ENCODE measurements at places on chromosomes 1 and 21.

GRCh38 chr21:42850463-42850862 lies 28.9 kb downstream of the WDR4 start:
- no peak for DNase-seq

- no peak for DNase-seq
These were observed 17.7 kb upstream of the ELAVL4 start for GRCh38 chr1:50091068-50091467.

DNA sequence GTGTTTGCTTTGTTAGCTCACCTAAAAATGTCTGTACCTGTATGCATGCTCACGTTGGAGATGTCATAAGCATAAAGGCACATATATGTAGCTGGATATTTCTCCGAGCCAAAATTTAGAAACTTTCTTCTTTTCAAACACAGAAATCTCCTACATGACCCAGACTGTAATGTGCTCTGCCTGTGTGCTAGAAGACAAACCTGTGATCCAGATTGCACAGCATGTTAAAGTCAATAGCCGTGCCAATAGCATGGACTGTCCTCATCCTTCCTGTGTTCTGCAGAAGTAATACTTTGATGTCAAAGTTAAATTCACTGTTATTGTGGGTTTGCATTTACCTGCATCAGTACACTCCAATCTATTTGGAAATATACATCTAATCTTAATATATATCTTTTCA lies 346.2 kb upstream of the ZRANB2 start:
- no peak for DNase-seq

DNA sequence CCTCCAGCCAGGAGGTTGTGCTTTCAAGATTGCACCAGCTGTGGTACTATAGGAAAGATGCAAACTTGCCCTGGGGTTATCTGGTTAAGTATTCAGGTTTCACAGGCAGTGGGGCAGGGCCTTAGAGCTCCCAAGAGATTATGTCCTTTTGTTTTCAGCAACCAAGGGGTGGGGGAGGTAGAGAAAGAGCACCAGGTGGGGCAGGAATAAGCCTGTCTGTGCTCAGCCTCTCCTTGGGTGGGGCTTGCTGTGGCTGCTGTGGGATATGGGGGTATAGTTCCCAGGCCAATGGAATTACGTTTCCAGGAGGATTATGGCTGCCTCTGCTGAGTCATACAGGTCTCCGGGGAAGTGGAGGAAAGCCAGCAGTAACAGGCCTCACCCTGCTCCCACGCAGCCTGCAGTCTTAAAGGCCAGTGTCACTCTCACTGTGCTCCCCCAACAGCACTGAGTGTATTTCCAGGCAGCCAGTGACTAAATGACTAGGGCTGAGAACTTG lies 508.6 kb downstream of the RWDD3 start:
- DNase-seq: no peak

- no peak for DNase-seq
These were observed 71.5 kb downstream of the MIS18A start for GRCh38 chr21:32207406-32207716.

DNA sequence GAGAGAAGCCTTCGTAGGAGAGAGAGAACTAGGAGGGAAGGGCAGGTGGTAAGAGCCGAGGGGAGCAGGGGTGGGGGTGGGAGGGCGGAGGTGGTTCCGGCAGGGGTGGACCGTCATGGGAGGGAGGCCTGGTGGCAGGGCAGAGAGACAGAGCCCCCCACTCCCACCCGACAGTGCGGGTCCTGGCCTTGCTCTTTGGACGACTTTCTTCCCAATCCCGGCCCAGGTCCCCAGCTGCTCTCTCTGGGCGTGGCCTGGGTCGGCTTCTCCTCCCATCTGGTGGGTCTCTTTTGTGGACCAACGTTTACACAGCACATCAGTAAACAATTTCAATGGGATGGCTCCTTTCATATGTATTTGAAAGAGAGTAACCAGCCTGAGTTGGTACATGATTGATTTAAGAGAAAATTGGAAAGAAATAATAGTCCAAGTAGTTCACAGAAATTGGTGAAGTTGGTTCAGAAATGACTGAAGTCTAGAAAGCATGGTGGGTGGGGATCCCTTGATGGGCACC lies 56.9 kb downstream of the LDLRAD2 start:
- DNase-seq: no peak

DNA sequence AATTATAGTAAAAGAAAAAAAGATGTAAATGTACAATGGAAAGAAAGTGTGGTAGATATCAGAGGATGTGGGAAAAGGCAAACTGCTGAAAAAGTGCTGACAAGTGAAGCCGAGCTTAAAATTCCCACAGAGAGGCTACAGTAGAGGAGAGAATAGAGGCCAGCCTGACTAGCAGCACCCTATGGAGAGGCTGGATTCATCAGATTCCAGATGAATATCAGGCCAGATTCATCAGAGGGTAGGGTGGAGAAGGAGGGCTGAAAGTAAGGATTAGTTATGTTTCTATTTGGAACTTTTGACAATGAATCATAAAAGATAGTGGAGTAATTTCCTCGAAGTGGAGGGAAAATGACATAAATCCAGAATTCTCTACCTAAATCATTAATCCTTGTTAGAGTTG lies 60.4 kb upstream of the NEK7 start:
- no peak for DNase-seq

DNA sequence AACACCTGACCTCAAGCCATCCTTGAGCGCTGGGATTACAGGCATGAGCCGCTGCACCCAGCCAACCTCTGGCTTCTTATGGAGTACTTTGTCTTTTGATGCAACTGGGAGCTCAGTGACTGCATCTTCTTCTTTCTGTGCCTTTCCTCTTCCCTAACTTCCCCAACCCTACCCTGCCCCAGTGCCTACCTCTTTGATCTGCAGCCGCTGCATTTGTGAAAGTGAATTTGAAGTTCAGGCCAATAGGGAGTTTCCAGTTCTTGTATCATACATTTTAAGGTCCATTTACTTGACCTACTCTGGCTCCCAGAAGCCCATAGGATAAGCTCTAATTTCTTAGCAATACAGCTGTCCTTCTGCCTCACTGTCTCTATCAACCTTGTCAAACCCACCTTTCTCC lies 52.2 kb downstream of the KCNC4 start:
- DNase-seq: no peak

GRCh38 chr1:172746091-172746949 lies 87.4 kb downstream of the FASLG start:
- no peak for DNase-seq

DNA sequence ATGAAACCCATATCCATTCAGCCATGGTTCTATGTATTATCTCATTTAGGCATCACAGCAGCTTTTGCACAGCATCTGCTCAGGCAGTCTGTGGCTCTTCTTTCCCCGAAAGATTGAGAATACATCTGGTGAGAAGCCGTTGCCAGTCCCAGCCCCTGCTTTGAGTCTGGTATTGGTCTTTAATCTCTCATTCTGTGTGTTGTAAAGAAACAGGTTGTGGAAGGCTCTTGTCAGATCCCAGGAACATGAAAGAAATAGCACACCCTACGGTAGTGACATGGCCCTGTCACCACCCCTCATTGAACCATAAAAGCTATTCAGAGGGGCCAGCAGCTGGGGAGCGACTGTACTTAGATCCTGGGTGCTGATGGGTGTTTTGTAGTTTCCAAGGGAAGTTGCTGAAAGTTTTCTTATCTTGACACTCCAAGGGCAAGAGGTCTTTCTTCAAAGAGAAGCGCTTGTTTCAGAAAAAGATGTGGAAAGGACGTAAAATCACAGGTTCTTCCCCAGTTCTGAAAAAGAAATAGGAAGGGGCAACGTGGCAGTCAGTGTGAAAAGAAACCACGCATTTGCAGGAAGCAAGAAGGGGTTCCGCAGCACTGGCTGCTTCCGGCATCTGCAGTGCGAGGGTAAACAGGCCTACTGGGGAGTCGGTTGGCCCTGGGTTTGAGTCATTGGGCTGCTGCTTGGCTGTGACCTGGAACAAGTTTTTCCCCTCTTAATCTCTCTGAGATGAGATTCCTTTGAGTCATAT lies 145.0 kb downstream of the DHRS3 start:
- DNase-seq: no peak

DNA sequence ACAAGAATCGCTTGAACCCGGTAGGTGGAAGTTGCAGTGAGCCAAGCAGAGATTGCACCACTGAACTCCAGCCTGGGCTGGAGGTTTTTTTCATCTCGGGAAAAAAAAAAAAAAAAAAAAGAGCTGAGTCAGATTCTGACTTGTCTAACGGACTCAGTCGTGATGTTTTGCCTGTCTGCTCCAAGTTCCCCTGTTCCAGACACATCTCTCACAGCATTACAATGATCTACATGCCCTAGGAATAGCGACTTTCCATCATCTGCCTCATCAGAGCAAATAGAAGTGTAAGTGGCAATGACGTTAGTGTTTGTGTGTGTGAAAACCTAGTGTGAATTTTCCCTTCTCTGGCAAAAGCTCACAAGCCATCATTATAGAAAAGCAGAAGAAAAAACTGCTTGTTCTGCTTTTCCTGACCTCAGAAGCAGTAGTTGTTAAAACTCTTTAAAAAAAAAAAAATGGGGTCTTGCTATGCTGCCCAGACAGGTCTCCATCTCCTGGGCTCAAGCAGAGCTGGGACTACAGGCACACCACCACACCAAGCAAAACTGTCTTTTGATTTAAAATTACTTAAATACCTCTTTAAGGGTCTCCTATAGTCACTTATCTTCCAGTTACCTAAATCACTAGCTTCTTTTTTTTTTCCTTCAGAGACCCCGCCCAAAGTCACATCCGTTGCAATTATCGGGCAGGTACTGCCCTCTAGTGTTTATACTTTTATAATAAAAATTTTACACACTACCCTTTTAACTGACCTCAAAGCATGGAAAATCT lies 37.3 kb downstream of the PLEKHO1 start:
- no peak for DNase-seq

DNA sequence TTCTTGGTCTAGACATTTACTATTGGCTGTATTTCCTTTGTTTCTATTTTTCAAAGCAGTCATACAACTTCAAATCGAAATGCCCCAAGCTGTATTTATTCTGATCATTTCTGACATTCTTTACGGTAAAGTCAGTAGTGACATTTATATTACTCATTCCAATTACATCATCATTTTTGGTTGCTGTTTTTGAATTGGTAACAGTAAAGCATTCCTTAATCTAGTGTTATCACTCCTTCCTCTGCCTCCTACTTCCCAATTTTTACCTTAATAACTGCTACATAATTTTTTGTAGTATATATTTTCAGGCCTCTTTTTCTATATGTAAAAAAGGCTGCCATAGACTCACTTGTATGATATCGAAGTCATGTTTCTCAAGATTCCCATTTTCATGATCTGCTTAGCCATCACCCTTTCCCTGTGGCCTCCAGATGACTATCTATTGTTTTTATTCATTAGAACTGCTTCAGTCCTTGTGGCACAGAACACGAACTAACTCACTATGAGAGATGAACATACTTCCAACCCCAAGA lies 167.2 kb downstream of the RUNX1 start:
- DNase-seq: no peak

DNA sequence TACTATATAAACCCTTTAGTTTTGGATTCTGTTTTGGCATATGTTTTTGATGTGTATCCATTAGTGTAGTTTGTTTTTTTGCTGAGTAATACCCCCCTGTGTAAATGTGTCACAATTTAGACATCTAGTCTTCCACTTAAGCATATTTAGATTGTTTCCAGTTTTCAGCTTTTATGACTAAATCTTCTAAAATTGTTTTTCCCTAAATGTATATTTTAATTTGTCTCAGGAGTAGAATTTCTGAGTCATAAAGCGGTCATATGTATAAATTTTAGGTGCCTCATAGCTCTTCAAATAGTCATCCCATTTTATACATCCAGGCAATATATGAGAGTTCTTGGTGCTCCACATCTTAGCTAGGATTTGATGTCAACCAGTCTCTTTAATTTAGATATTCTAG lies 1348.0 kb downstream of the MRPL39 start:
- DNase-seq: no peak

- no peak for DNase-seq
These were observed 428.4 kb upstream of the B3GALT2 start for GRCh38 chr1:193614817-193615216.

DNA sequence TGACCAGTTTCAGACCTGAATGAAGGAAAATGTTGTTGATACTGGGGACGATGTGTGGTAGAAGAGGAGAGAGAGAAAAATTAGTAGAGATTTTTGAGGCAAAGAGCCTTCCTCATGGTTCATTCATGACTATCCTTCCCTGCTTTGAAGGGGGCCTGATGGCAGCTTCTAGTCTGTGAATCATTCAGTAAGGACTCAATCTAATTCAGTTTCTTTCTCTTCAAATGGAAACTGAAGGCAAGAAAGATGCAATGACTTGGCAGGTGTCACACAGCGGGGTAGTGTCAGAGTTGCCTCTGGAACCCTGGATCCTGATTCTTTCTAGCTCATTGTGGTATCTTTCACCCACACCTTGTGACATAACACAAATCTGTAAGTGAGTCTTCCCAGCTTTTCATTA lies 14.9 kb upstream of the CD5L start:
- DNase-seq: no peak

DNA sequence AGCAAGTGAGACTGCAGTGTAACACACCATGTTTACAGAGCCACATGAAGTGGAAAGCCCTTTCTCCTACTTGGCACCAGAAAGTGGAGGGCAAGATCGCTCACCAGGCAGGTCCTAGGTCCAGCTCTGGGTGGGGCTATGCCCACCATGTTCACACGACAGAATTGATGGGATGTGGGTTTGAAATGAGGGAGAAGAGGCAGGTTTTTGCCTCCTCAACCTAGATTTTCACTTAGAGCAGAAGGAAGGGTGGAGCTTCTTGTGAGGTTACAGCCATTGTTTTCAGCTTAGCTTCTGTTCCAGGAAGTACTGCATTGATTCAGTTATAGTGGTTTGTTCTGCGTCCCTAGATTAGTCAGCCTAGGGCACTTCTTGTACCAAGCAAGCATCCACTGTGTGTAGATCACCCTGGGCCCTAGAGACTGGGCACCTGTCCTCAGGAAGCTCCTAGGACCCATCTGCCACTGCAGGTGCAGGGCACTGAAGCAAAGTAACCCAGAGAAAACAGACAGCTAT lies 2.3 kb downstream of the CD53 start:
- no peak for DNase-seq

- no peak for DNase-seq
These were observed 124.8 kb upstream of the EDN2 start for GRCh38 chr1:41609166-41609883.

GRCh38 chr21:36828891-36829515 lies 130.1 kb downstream of the SIM2 start:
- no peak for DNase-seq

DNA sequence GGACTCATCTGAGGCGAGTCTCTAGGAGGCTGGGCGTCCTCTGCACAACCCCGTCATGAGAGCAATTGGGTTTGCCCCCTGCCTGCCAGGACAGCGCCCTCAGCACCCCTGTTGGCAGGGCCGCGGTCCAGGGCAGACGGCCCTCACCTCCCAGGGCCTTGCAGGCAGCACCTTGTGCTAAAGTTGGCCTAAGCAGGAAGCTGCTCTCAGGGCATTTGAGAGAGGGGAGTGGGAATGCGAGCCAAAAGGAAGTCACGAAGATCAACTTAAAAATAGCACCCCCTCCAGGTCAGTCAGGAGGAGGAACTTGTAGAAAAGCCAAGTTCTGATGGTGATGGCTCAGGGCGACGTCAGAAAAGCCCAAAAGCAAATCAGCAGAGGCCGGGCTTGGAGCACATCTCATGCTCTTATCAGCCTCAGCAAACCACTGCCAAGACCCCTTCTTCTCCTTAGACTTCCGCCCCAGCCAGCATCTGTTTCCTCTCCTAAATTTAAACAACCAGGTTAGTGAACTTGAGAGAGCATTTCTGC lies 12.6 kb upstream of the ADORA3 start:
- DNase-seq: no peak

Measured in NCI-H1417 treated with DMSO at 0.1 percent for 48 hours (cell line).